Fibroblast of pulmonary artery (primary cell): ENCODE measurements at places on chromosomes 2 and 18.
A peak's percentile ranks its signal among the peaks of the same experiment; 100 is the strongest.

- no peak for DNase-seq
Measured at GRCh38 chr2:212176151-212176550, 362.5 kb downstream of the ERBB4 start.

DNA sequence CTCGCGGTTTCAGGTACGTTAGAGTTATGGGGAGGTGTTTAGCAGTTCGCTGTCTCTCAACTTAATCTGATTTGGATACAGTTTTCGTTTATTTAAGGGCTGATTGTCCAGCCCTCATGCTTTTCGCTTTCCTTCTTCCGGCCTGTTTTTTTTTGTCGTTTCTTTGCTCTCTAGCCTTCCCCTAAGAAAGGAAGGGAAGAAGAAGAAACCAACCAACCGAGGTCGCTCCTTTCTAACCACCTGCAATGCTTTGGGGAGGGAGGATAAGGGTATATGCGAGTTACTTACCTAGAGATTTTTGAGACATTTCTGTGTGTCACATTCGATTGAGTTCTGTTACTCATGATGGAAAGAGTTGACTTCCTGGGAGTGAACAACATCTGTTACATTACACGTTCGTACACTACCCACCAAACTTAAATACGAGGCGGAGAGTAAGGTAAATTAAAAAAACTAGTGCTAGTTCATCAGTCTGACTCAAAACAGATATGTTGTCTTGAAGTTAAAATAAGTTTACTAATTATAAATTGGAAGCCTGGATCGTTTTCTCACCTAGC lies 918 bp downstream of the EIF5B start:
- DNase-seq = peak; percentile 9

DNA sequence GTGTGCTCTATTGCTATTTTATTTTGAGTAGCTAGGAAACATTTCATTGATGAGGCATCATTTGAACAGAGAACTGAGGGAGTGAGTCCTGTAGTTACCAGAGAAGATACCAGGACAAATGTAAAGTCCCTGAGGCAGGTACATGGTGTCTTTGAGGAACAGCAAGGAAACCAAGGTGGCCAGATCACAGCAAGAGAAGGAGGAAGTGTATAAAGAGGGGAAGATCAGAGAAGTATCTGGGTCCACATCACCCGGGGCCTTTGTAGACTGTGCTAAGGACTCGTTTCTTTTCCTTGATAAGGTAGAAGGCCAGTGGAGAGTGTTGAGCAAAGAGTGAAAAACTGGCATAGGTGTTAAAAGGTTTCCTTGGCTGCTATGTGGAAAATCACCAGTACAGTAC lies 34.8 kb upstream of the PLB1 start:
- no peak for DNase-seq

- DNase-seq = no peak
Measured at GRCh38 chr2:135248611-135249010, 196.5 kb downstream of the RAB3GAP1 start.

DNA sequence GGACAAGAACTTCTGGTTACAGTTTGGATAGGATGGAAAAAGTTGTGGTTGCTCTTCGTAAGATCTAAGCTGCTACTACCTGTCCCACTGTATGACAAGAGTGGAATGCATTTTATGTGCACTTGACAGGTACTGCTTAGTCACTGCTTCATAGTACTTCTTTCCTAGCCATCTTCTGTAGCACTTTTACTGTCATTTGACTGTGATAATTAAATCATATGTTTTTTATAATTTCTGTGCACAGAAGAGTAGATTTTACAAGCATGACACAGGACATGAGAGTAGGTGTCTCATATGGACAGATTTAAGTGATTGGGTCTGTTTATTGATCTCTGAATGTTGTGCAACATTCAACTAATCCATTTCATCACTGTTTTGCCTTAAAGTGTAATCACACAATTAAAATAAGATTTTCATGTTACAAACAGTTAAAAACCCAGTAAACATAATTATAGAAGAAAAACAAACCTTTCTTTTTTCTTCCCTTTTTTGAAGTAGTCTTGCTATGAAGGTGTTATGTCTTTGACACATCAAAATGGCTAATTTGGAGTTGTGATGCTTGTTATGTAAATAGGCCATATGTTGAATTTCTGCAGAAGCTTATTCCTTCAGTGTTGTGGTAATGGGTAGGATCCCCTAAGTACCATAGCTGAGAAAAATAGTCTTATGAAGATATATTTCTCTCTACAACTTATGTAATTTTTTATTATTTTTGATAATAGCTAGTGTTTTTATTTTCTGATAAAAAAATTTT lies 3.0 kb downstream of the SPATS2L start:
- DNase-seq = no peak

DNA sequence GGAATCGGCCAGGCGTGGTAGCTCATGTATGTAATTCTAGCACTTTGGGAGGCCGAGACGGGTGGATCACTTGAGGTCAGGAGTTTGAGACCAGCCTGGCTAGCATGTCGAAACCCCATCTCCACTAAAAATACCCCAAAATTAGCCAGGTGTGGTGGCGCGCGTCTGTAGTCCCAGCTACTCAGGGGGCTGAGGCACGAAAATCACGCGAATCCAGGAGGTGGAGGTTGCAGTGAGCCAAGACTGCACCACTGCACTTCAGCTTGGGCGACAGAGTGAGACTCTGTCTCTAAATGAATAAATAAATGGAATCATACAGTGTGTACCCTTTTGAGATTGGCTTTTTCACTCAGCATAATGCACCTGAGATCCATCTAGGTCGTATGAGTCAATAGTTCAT lies 19.4 kb upstream of the TTC39C start:
- DNase-seq = no peak

DNA sequence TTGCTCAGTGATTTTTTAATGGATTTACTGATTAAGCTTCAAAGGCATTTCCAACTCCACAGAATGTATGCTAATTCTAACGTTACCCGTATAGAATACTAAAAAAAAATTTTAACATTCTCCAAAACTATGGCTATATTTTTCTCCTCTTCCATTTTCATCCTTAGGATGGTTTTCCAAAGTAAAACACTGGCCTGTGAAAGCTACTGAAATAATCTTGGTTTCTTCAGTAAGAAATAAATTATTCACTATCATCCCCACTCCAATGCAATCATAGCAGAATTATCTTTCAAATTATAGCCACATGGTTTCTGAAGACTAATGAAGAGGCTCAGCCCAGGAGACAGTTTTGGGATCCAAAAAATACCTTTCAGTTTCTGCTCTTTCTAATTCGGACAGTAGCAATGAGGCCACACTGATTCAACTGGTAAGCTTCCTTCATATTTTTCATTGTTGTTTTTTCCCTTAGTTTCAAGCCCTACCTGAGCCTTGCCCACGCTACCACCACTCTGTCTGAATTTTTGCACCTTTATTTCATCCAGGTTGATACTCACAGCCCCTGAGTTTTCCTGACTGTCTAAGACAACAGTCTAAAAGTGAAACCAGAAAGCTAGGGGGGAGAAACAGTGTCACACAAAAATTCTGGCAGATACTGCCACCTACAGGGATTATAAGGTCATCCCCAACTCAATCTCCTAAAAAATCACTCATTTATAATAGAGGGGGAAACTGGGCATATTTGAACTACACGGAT lies 887.9 kb downstream of the NRXN1 start:
- peak; percentile 68 for DNase-seq

DNA sequence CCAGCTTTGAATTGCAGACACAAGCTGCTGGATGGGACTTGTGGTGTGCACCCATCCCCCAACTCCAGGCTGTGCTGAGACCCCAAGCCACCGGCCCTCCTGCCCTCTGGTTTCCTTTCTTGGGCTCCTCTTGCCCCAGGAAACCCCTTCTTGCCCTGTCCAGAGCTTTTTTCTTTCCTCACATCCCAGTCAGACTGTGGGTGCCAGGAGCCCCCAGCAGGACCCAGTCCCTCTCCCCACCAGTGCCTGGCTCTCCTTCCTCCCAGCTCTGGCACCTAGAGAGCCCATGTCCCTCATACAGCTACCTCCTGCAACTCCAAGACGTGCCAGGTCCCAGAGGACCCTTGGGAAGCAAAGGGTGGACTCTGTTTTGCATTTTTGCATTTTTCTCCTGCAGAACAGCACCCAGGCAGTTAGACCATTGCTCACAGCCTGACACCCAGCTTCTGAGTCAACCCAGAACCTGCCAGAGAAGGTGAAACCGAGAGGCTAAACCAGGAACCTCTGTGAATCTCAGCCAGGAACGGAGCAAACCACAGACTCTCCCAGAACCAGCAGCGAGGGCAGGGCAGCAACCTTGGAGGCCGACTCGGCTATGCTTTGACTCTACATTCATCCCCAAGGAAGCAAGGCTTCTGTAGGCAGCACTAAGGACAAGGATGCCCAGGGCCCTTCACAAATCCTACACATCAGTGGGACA lies 221.1 kb downstream of the ANAPC1 start:
- peak; percentile 7 for DNase-seq

GRCh38 chr2:105490204-105490603 lies 91.4 kb upstream of the FHL2 start:
- no peak for DNase-seq

- peak; percentile 62 for DNase-seq
Measured at GRCh38 chr2:20042531-20042930, 8.9 kb downstream of the LAPTM4A start.

GRCh38 chr18:8162802-8163201 lies 446.4 kb upstream of the RAB12 start:
- no peak for DNase-seq

DNA sequence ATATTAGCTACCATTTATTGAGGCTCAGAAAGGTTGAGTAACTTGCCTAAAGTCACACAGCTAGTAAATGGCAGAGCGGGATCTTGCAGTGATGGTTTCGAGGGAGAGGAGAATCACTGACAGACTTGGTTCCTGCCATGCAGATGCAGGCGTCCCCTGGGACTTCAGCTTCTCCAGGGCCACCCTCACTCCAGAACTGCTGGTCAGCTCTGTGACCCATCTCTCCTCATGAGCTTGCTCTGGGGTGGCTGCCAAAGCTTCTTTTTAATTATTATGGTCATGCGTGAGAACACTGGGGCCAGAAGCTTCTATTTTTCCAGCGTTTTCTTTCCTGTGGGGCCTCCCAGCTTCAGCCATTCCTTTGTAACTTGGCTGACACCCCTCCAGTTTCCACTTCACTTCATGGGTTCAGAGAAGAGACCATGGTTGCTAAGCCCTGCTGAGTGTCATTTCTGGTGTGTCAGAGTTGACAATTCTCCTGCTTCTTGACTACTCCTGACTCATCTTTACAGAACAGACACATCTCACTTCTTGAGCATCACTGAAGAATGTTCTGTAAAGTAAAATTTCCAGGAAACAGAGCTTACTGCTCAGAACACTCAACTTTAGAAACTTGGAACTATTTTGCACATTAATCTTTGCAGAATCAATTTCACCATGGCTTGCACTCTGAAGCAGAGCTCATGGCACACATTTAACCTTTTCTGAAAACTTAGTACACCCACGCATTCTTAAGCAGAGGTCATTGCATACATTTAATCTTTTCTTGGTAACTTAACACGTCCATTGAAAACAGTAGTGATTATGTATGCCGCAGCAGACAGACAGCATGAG lies 70.4 kb downstream of the IL1R2 start:
- DNase-seq = peak; percentile 80

DNA sequence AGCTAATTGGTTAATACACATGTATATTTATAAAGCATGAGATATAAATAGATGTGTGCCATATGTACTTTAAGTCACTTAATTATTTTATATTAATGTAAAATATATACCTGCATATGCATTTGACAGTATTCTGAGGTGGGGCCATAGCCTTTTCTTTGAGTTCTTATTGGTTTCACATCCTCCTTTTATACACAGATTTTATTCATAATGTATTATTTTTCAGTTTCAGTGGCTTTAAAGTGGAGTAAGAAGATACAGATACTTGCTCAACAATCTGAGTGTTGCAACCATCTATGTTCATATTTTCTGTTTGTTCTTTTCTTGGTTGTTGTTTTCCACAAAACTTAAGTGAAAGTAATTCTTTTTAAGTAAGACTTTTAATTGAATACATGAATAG lies 436.5 kb downstream of the RND3 start:
- DNase-seq = no peak

- no peak for DNase-seq
Measured at GRCh38 chr2:46034535-46034934, 262.7 kb upstream of the EPAS1 start.

DNA sequence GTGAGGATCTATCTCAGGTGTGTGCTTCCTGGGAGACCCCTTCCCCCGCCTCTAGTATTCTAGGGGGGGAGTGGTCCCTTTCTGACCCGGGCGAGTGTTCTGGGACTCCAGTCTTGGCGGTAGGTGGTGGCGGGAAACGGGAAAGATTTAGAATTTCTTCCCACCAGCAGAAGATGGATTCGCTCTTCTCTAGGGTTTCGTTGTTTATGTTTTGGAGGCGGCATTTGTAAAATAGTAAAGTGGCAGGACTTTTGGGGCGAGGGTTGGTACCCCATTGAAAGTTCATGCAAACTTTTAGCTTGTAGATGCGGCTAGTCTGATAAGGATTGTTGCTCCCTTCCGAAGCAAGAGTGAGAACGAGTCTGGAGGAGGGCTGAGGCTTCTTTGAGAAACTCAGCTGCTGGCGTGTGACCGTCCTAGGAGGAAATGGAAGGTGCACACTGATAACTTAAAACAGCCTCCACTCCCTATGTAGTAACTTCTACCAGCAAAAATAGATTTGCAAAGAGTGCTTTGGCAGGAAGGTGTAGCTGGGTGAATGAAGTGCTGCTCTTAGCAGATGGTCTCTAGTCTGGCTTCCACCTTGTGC lies 412 bp downstream of the GPD2 start:
- DNase-seq = peak; percentile 25

DNA sequence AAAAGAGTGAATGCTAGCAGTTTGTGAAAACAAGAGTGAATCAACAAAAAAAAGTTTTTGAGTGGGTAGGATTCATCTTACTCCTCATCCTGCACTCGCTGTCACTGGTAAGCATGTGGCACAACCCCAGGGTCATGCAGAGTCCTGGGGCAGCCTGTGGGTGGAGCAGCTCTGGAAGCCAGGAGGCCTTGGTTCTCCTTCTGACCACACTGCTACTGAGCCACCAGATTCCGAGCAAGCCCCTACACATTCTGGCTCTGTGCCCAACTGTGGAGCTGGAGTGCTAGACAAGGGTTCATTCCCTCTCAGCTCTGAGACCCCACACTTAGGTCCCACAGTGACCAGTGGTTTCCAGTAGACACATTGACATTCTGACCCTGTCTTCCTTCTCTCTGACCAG lies 670.6 kb downstream of the BCL11A start:
- no peak for DNase-seq

DNA sequence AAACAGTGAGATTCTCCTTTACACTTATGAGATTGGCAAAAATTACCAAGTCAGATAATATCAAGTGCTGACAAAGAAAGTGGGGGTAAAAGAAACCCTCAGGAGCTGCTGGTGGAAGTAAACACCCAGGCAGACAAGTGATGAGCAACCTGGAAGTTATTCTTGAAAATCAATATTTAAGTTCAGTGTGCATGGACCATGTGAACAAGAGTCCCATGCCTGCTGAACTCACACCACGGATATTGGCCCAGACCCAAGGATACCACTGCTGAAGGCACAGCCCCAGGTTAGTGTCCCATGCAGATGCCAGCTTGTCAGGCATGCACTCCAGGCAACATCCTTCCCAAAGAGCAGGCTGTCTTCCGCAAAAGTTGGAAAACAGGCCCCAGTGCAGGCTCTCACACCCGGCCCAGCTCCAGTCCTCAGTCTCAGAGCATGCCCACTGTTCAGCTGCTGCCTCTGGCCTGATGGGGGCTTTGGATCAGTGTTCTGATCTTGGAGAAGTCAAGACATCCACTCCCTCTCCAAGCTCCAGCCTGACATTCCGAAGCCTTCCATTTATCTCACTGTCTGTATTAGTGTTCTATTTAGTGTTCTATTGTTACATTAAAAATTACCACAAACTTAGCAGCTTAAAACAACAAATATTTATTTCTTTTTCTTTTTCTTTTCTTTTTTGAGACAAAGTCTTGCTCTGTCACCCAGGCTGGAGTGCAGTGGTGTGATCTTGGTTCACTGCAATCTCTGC lies 70.0 kb downstream of the HS1BP3 start:
- DNase-seq = no peak

- no peak for DNase-seq
Measured at GRCh38 chr2:102891296-102891695, 129.5 kb downstream of the TMEM182 start.
